ENCODE measurements at places on chromosomes 1 and 21.

DNA sequence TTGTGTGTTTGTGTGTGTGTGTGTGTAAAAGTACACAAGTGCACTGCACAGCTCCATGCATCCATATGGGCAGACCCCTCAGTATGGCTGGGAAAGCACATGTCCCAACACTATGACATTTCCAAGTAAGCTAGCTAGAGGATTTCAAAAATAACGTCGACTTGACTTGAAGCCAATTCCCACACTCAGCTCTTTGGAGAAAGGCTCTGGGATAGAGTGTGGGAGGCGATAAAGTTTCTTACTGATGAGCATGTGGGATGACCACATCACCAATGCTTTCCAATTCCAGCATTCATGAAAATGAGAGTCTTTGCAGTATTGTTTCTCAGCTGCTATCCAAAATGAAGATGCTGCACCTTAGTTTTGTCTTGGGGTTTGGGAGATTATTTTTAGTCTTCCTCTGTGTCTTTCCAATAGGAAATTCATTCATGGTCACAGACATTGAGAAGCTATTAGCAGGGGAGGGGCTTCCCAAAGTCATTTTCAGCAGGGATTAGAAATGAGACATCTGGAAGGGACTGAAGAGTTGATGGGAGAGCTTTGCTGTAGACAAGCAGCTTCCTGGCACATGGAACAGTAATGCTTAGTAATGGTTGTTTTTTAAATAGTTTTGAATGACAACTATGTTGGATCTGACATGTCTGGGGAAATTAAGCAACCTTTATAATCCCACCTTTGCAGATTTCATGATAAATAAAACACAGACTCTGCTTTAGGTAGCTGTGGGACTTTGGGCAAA lies 143.5 kb downstream of the ASTN1 start:
- no peak for DNase-seq

- peak; percentile 63 for DNase-seq
Measured at GRCh38 chr1:92960395-92961130, 699 bp downstream of the DIPK1A start.

DNA sequence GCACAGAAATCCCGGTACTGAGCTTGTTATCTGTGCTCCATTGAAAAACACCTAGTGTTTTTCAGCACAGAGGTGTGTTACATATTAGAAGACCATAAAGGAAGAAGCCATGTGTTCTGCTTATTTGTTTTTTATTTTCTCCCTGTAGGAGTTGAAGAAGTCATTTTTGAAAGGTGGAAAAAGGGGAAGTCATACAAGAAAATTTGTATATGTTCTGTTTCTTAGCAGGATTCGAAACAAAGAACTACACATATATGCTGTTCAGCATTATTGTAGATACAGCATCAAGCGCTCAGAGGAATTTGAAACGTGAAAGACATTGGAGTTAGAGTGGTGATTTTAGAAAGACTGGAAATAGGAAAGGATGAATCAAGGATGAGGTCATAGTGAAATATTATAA lies 345.3 kb upstream of the ADGRL2 start:
- DNase-seq = no peak

GRCh38 chr1:214401666-214402065 lies 120.7 kb downstream of the SMYD2 start:
- DNase-seq = no peak

GRCh38 chr21:42579456-42580075 lies 65.9 kb downstream of the SLC37A1 start:
- no peak for DNase-seq

DNA sequence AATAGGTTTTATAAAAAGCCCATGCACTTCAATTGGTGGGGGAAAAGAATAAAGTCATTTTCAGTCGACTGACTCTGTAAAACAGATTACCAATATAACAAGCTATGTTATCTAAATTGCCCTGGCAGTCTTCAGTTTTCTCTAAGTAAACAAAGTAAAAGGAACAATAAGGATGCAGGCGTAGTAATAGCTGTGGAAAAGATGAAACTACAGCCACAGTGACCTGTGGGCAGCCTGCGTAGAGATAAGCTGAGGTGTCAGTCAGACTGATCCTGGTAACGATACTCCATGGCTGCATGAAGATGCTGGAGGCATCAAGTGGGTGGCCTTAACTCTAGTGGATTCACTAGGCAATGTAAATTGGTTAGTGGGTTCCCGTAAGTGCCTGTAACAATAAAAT lies 29.3 kb downstream of the CLCC1 start:
- DNase-seq = no peak

DNA sequence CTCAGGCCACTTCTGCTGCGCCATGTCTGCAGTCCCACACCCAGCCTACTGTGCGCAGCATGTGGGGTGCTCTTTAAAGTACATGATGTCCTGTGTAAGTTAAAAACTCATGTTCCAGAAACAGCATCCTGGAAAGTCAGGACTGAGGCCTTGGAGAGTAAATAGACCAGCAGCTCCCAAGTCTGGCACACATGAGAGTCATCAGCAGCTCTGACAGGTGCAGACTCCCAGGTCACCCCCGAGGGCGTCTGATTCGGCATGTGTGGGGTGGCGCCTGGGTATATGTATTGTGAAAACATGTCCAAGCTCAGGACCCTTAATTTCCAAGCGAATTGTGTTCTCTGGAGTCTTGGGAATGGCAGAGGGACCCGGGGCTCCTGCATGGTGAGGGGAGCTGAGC lies 120.1 kb upstream of the RUNX3 start:
- no peak for DNase-seq

- DNase-seq = no peak
Measured at GRCh38 chr1:210700511-210700910, 371.8 kb downstream of the HHAT start.

- DNase-seq = no peak
Measured at GRCh38 chr1:29303201-29304024, 67.1 kb downstream of the PTPRU start.

GRCh38 chr1:40299366-40300248 lies 17.5 kb downstream of the COL9A2 start:
- DNase-seq = no peak

DNA sequence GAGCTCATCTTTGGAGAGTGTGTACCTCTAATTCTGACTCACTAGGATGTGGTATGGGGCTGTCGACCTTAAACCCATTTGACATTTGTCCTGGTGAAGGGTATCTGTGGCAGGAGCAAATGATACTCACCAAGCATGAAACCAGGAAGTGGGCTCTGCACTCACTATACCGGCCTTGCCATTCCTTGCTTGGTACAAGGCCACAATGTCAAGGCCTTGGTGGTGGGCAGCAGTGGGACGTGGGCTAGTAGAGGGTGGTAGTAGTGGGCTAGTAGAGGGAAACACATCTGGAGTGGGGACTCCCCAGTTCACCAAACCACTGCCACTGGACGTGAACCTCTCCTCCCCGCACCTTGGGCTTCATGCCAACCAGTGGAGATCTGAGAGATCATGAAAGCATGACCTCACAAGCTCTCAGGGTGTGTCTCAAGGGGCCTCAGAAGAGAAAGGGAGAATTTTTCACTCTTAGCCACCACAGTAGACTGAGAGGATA lies 11.5 kb downstream of the TNFSF4 start:
- DNase-seq = no peak

DNA sequence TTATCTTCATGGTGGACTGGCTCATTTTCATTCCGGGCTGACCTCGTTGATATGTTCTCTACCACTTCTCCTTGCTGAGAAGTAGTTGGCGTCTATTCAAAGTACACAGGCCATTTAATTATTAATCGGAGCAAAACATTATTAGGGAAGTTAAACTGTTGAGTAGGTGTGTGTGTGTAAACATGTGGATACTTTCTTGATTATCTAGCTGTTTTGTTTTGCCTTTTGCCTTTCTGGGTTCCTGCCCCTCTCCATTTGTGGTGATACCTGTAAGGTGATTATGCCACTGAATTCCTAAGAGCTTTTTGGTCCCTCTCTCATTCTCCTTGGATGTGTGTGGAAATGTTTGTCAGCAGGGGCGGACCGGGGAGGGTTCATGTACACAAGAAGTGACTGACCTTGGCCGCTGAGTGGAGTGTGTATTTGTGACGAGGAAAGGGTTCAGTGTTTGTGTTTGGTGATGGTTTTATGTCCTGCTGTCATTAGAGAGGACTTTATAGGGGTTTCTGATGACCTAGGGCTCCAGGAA lies 56.6 kb upstream of the PPP2R5A start:
- no peak for DNase-seq
